ENCODE measurements at places on chromosomes 1 and 21. TPM values are rescaled to one million over a fixed set of nuclear protein-coding genes. Genes with fewer than 3 reads are reported as not detected.

Gene APOBEC4
- not detected for total RNA-seq

Gene SYDE2
- total RNA-seq, result 0.84 TPM

Gene IL23R
- 8.3 TPM for total RNA-seq

DNA sequence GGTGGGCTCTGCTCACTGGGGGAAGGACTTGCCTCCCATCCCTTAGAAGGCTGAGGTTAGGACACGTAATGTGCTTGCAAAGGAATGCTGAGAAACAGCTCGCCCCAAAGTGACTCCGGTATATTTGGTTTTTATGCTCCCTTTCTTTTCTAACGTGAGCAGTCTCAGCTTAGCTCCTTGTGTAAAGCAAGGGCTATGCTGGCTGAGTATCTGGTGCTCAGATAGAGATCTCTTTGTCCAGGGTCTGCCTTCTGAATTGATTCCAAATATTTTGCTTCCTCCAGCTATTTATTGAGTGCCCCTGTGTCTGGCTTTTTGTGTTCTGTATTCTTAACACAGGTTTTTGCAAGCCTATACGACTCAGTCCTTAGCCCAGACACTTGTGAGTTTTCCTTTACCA is 94.5 kb upstream of the ARTN start:
- peaks cover 21% of the 10 kb centered on the region for H3K36me3 ChIP-seq
- no peak overlapping the region for H3K4me3 ChIP-seq
- H3K27me3 ChIP-seq, result no peaks in the 10 kb centered on the region
- H3K4me1 ChIP-seq, result peaks cover 19% of the 10 kb centered on the region
- DNase-seq, result no peak

Gene CALML6
- total RNA-seq, result 1.2 TPM

- H3K27ac ChIP-seq, result no peak overlapping the region
- peaks cover 17% of the 10 kb centered on the region for H3K4me1 ChIP-seq
- no peak overlapping the region for H3K4me3 ChIP-seq
- no peaks in the 10 kb centered on the region for H3K27me3 ChIP-seq
- H3K36me3 ChIP-seq, result no peaks in the 10 kb centered on the region
Observed at GRCh38 chr1:226988334-226988666, 48.2 kb downstream of the COQ8A start.

GRCh38 chr1:44223187-44223610 is 9.9 kb downstream of the DMAP1 start:
- DNase-seq, result no peak
- no peaks in the 10 kb centered on the region for H3K4me1 ChIP-seq
- no peaks in the 10 kb centered on the region for H3K27me3 ChIP-seq
- no peak overlapping the region for H3K4me3 ChIP-seq
- H3K27ac ChIP-seq, result no peak overlapping the region
- H3K36me3 ChIP-seq, result no peaks in the 10 kb centered on the region

All from natural killer cell treated with Interleukin-12 subunit alpha and Interleukin-12 subunit beta and Interleukin-15 and Interleukin-18, amount 100 ng/mL, for 72 hours (primary cell).